ENCODE measurements at places on chromosomes 2 and 18.

GRCh38 chr2:9226458-9227380 lies 20.1 kb downstream of the ASAP2 start:
- no peak for DNase-seq

DNA sequence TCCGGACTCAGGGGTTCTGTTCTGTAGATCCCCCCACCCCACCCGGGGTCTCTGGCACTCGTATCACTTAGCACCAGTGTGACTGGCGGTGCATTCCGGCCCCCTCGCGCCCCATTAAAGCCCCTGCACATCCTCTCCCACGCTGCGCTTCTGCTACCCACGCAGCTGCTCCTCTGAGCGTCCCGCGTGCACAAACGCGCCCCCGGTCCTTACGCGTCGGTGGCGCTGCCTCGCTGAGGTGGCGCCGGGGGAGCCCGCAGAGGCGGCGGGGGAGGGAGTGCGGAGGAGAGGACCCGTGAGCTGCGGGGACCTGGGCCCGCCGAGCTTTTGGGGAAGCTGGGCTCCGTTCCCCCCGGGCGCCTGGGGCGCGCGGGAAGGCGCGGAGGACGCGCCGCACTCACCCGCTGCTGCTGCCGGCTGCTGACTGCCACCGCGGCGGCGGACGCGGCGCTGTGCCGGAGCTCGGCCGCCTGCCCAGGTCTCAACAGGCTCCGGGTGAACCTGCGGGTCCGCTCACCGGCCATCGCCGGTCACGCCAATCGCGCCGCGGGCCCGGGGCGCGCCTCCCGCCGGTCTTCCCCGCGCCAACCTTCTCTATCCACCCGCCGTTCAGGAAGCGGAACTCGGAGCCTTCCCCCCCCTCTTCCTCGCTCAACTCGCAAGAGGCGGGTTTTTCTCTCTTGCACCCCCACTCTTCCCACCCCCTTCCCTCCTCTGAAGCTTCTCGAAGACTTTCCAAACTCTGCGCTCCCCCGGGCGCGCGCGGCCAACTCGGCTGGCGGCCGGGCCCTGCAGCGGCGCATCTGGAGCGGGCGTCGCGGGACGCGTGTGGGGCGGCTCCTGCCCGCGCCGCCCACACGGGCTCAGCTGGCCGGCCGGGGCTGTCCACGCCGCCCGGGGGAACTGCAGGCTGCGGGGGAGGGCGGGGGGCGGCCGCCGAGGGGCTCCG lies at the start of gene DOCK10:
Gene DOCK10 (minus strand): TSS at position 618 of the 949 bp plus-strand sequence. CDS start 94 bp downstream, at position 524.
- DNase-seq = peak; percentile 70

DNA sequence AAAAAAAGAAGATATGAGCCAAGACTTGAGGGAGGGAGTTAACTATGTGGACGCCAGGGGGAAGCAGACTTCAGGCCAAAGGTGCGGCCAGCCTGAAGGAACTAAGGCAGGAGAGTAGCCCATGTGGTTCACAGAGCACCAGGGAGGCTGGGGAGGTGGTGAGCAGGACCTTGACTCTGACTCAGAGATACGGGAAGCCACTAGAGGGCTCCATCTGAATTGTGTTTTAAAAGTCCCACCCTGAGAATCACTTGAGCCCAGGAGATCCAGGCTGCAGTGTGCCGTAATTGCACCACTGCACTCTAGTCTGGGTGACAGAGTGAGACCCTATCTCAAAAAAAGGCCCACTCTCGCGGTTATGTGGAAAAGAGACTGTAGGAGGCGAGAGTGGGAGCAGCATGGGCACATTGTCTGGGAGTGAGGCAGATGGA lies 12.3 kb downstream of the CEP192 start:
- DNase-seq = no peak

DNA sequence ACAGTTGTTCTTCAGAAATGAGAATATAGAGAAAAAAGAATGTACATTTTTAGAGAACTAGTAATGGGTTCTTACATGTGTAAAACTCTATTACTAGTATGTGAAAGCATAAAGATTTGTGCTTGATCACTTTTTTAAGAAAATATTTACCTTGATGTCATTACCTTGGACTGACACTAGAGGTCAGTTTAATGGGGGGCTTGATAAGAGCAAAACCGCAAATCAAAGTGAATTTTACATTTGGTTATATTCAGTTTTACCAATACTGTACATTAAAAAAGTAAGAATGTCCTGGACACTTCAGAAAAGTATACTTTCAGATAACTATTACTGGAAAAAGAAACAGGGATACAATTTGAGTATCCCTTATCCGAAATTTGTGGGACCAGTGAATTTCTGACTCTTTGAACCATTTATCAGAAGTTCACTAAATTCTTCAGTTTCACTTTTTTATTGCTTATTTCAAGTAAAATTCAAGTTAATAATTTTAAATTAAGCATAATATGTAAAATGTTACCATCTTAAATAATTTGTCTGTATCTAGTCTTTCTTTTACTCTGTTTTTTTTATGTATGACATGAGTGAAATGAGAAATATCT lies 1149.5 kb downstream of the DSC3 start:
- DNase-seq = no peak

GRCh38 chr2:198880421-198880820 lies 577.3 kb downstream of the SATB2 start:
- no peak for DNase-seq

DNA sequence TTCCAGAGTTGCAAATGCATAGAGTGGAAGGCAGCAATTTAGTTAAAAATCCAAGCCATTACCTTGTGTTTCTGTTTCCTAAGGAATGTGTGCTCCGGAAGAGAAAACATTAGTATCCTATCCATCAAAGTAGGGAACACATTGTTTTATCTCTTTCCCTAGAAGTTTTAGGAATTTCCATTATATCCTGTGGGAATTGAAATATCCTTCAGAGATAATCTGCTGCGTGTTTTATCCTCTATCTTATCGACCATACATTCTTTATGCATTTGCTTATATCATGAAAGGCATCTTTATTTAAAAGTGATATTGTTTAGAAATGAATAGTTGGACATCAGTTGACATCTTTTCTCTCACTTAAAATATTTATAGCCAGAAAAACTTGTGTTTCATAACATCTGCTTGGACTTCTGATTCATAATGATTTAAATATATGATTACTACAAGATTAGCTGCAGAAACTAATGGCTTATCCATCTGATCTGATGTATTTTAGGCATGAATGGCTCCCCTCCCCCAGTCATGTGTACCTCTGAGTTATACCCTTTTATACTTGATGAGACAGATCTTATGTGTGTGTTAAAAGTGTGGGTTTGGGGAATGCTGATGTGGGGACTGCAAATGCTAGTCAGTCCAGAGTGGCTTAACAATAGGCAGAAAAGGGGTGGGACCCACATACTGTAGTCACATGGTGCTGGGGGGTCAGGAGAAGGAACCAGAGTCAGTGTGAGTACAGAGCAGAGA lies 136.2 kb upstream of the ARHGAP28 start:
- no peak for DNase-seq

GRCh38 chr2:54259413-54260240 lies 3.6 kb upstream of the TSPYL6 start:
- no peak for DNase-seq

DNA sequence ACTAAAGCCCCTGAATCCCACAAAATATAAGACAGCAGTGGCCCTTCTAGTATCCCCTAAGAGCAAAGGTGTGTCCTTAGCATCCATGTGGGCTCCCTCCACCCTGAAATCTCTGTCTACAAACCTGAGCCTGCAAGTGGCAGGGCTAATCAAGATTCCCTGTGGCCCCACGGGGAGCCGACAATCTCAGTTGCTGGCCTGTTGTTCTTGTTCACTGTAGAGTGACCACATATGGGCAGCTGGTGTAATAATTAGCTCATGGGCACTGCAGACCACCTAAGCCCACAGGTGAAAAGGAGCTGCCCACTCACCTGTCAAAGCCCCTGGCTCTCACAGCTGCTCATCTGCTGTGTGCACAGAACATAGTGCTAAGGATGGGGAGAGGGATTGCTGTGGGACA lies 102.3 kb downstream of the MRO start:
- DNase-seq = no peak

DNA sequence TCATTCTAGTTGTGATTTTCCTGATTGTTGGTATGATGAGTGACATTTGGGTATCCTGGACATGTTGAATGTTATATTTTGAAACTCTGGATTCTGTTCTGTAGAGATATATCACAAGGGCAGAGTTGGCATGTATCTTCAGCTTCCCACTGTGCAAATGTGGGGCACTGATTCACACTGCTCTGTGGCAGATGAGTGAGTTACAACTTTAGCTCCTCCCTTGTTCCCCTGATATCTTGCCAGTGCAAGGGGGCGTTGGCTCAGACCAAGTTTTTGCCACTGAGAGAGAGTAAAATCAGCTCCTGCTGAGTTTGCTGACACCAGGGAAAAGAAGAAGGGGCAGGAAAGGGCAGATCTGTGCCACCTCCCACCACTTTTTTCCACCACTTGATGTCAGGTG lies 199.6 kb upstream of the MMADHC start:
- DNase-seq = no peak

GRCh38 chr2:38099099-38100028 lies 23.4 kb upstream of the CYP1B1 start:
- no peak for DNase-seq

DNA sequence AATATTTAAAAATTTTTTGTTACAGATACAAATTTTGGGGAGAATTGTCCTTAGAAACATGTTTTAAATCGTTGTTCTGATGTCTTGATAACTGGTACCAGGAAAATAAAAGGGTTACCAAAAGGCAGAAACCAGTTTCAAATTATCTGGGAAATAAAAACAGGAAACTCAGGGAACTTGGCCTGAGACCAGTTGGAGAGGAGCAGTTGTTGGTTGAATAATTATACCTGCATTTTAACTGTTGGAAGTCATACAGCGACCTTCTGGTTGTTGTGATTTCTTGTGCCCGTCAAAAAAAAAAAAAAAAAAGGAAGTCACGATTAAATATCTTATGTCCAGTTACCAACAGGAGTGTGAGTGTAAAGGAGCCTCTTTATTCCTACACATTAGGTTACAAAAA lies 51.8 kb downstream of the CRIM1 start:
- DNase-seq = no peak

DNA sequence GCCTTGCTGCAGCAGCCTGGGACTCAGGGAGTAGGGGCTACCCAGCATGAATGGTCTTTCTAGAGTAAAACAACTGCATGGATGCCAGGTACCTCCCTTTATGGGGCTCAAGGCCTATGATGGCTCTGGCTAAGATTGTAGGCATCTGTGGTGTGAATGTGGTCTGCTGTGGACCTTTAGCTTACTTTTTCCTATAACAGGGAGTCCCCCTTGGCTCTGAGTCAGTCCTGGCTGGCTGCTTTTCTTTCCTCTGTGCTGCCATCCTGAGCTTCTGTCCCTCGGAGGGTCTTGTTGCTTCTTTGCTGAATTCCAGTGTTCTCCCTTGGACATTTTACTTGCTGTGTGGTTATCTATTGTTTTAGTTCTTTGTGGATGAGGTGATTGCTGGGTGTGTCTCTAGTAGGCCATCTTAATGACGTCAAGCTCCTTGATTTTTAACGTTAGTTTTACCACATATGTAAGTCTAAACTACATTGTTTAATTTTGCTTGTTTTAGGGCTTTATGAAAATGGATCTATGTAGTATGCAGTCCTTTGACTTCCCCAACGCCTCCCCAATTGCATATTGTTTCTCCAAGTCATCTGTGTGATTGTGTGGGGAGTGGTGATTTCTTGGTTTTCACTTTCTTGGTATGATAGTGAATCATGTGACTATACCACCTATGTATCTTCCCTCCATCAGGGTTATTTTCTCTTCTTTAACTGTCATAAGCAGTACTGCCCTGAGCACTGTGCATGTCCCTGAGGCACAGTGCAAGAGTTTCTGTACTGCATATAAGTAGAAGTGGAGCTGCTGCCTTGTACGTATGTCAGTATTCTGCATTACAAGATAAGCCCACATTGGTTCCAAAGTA lies 92.4 kb downstream of the NCK2 start:
- DNase-seq = peak; percentile 53

DNA sequence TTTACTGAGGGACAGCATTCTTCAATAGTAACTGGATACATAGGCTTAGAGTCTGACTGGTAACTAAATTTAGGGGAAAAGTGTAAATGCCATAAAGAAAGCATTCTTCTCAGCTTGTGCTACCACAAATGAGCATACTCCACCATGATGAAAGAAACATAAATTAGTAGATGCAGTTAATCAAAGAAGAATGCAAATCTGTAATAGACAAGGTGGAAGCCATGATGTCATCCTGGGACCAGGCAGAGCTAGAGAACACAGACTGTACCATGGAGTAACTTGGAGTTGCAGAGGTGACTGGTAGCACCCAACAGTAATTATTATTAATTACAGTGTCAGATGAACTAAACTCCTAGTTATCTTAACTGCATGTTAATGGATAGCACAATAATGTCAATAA lies 51.7 kb downstream of the RBKS start:
- no peak for DNase-seq

GRCh38 chr2:181252262-181253148 lies 204.7 kb upstream of the ITGA4 start:
- no peak for DNase-seq

DNA sequence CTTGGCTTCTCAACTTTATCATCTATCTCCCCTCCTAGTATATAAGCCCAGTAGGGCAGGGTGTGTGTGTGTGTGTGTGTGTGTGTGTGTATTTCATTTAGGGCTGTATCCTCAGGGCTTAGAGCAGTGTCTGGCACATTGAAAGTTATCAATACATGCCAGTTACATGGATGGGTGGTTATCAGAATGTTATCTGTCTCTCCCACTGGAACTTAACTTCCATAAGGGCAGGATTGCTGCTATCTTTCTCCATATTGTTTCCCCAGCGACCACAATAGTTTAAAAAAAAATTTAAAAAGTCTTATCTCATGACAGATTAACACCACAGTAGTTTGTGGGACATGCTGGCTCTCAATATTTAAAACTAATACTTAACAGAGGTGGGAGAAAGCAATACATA lies 488.9 kb downstream of the PLCL1 start:
- no peak for DNase-seq

DNA sequence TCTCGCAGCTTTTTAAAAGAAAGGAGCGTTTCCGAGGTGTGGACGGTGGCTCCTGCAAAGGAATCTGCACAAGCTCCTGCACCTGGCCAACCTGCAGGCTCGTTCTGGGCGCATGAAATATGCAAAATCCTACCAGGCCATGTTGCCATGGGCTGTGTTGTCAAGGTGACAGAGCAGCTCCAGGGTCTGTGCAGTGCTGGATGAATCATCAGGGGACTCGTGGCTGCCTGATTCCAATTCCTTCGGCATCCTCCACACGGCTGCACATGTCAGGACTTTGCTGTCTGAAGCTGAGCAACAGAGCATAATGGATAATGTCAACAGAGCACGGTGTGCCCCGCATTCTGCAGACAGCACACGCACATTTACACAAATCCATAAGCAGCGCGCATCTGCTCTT lies 120.5 kb downstream of the EIPR1 start:
- DNase-seq = no peak

DNA sequence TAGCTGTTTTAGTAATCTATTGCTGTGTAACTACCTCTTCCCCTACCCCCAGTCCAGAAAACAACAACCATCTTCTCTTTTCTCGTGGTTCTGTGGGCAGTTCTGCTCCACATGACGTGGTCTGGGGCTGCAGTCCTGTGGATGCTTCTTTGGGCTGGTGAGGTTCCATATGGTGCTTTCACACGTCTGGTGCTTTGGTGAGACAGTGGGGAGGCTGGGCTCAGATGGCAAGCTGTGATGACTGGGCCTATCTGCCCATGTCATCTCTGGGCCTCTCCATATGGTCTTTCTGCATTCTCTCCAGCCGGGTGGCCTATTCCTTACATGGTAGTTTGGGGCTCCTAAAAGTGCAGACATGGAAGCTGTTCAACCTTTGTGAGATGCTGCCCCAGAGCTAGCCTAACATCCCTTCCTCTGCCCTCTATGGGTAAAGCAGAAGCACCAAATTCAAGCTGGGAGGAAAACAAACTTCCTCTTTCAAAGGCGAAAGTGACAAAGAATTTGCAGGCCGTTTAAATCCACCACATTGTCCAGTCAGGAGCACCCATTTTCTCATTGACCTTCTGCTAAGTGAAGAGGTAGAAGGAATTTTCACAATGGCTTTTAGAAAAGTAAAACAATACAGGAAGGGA lies 68.3 kb upstream of the IL1R1 start:
- no peak for DNase-seq
